ENCODE measurements at places on chromosomes 6 and 20.

GRCh38 chr6:83960664-83961063 lies 72.9 kb upstream of the MRAP2 start:
- no peak for DNase-seq

GRCh38 chr6:22025468-22026163 lies 271.2 kb downstream of the PRL start:
- DNase-seq, result no peak

DNA sequence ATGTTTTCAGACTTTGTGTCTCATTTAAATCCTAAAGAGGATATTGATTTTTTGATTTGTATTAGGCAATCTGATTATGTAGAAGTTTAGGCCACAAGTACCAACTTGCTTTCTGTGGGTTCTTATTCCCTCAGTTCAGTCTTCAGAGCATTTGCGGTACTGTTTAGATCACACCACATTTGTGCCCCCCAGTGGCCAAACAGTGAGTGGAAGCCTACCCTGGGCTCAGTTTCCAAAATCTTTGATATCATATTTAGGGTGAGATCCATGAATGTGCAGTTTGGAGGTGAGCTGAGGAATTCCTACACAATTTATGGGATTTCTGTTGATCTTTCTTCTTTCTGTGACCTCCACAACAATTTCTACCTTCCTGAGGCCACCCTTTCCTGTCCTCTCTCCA lies 92.3 kb upstream of the FUT9 start:
- no peak for DNase-seq

DNA sequence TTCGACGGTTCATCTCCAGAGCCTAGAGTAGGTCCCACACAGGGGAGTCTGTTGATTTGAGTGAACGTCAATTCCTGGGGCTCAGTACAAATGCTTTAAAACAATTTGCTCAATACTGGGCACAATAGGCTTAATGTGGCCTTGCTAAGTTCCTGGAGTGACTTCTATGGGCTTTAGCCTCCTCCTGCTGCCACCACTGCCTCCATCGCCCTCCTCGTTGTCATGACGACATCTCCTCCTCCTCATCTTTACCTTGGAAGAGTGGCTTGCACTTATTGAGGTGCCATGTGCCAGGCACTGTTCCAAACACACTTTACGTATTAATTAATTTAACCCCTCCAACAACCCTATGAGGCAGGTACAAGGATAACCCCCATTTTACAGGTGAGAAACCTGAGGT lies 11.8 kb upstream of the ZMYND8 start:
- DNase-seq, result no peak

GRCh38 chr6:6685249-6686040 lies 96.9 kb downstream of the LY86 start:
- no peak for DNase-seq

DNA sequence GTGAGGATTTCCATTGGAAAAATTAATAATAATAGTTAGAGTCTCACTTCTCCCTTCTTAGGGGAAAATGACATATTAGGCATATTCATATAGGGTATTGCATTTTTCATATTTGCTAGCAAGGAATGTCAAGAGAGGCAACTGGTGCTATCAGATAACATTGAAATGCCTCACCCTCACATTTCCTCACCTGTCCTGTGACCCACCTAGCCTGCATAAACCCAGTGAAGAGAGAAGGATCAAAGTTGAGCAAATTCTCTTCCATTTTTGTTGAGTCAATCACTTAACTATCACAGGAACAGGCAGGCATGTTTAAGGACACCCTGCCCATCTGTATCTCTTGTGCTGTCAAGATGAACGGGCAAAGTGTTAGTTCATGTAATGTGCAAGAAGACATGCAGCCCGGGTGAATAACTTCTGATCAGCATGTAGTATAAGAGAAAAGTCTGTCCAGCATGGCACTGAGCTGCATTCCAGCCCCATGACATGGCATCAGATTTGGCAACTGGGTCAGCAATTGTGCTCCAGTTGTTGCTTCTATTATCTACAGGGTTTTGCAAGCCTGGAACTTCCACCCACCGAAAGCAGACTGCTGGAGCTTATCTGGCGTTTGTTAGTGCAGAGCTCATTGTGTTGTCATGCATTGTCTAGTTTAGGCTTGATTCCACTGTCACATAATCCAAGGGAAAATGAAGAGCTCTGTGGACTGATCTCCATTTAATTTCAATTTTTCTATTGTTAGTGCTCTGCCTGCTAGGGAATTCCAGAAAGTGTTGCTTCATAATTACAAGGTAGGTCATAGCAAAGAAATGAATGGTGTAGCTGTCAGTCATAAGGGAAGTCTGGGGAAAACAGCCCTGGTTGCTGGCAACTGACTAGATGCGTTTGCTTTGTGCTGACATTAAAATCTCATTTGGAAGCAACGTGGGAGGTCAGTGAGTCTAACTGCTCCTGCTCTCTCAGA lies 138.4 kb upstream of the TNFAIP3 start:
- DNase-seq, result no peak

GRCh38 chr6:39274471-39274870 lies 39.7 kb downstream of the KCNK17 start:
- DNase-seq, result no peak

DNA sequence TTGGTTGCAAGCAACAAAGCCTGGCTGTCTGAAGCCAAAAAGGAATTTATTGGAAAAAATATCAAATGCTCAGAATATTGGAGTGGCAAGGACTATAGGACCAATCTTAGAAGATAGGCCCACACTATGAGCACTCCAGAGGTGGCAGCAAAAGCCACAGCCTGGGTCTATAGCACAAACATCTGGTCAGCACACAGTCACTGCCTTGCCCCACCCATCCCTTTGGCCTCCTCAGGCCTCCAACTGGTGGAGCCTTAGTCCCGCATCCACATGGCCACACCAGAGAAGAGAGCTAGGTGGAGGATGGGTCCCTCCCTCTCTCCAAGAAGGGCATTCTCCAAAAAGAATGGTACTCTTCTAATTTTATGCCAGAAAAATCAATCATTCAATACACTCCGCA lies 14.0 kb downstream of the NUDT3 start:
- DNase-seq, result no peak

DNA sequence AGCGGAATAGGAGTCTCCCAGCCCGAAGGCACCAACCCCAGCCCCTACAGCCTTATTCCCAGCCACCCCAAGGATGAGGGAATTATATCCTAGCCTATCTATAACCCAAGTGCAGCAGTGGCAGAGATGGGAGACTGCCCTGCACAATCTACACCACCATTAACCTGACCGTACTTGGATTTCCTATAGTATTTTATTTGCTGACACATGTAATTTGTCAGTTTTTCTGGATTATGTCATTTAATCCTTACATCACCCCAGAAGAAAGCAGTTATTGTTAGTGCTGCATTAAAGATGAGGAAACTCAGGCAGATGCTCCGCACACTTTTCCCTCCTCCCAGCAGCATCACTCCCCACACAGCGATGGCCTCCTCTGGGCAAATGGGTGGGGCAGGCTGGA lies 6.0 kb downstream of the BFSP1 start:
- no peak for DNase-seq

DNA sequence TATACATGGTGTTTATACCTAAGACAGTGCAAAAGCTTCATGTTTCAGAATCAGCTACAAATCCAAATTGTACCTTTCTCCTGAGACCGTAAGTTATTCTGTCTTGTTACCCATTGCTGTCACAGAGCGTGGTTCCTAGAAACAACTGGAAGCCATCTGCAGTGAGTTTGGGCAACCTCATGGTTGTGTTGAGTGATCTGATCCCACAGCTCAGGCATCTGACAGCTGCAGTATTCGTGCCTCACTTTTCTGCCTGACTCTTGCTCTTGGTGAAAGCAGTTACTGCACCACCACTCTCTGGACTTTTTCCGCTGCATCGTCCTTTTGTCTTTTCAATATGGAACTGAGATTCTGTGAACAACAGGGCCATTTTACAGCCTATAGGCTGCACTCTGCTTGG lies 752.6 kb downstream of the MAFB start:
- no peak for DNase-seq

DNA sequence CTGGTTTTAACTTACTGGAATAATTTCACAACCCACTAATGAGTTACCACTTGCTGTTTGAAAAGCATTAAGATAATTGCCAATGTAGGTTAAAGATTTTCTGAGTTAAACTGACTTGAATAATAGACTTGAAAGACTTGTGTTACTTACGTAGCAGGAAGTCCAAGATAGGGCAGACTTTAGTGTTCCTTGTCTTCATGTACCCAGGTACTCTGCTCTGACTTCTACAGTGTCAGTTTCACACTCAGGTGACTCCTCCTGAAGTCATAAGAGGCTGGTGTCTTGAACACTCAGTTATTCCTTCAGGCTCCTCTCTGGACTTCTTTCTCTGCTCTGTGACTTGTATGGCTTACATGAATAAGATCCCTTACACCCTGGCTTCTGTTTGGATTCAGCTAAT lies 76.3 kb upstream of the SGK1 start:
- no peak for DNase-seq

DNA sequence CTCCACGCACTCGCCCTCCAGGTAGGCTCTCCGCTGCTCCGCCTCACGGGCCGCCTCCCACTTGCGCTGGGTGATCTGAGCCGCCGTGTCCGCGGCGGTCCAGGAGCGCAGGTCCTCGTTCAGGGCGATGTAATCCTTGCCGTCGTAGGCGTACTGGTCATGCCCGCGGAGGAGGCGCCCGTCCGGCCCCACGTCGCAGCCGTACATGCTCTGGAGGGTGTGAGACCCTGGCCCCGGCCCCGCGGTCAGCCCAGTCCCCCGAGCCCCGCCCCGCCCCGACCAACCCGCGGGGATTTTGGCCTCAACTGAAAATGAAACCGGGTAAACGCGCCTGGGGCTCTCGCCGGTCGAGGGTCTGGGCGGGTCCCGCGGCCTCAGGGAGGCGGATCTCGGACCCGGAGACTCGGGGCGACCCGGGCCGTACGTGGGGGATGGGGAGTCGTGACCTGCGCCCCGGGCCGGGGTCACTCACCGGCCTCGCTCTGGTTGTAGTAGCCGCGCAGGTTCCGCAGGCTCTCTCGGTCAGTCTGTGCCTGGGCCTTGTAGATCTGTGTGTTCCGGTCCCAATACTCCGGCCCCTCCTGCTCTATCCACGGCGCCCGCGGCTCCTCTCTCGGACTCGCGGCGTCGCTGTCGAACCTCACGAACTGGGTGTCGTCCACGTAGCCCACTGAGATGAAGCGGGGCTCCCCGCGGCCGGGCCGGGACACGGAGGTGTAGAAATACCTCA lies 598 bp downstream of the HLA-B start:
- no peak for DNase-seq

- DNase-seq, result no peak
Measured at GRCh38 chr20:58959652-58960051, 21.4 kb upstream of the NELFCD start.

GRCh38 chr6:105619971-105620741 lies 217.3 kb upstream of the PREP start:
- DNase-seq, result no peak

DNA sequence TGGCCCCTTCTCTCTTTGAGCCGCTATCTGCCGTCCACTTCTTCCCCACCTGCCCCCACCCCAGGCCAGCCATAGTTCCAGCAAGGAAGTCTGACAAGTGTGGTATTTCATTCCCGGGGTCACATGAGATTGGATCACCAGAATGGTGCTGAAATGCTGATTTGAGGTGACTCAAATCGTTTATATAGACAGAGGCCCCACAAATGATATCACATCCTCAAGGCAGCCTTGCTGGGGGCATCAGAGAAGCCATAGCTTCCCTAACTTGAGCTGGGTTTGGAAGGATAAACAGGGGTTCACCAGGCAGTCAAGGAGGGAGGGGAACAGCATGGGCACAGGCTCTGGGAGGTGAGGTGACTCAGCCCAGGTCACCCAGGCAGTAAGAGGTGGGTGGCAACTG lies 9.9 kb downstream of the SDCBP2 start:
- DNase-seq, result no peak

GRCh38 chr6:56865081-56865875 lies 89.6 kb upstream of the BEND6 start:
- no peak for DNase-seq

DNA sequence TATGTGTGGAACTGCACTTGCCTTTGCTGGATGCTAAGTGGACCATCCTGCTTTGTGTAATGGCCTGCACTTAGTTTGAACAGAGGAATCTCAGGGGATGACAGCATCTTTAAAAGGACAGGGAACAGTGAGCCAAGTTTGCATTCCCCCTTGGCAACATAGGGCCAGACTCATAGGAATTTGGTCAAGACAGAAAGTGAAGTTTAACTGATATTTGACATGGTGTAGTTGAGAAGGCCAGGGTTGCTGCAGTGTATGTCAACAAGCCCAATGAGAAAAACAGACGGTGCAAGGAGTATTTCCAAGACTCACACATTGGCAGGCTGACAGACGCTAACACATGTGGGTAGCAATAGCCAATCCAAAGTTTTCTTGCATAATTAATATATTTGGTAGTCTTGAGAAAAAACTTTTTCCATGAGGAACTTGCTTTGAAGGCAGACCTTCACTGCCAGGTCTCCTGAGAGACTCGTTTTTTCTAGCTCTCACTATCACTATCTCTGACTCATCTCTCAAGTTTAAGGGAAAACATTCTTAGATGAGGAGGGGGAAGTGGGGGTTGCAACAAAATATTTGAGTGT lies 213.8 kb downstream of the IBTK start:
- no peak for DNase-seq

DNA sequence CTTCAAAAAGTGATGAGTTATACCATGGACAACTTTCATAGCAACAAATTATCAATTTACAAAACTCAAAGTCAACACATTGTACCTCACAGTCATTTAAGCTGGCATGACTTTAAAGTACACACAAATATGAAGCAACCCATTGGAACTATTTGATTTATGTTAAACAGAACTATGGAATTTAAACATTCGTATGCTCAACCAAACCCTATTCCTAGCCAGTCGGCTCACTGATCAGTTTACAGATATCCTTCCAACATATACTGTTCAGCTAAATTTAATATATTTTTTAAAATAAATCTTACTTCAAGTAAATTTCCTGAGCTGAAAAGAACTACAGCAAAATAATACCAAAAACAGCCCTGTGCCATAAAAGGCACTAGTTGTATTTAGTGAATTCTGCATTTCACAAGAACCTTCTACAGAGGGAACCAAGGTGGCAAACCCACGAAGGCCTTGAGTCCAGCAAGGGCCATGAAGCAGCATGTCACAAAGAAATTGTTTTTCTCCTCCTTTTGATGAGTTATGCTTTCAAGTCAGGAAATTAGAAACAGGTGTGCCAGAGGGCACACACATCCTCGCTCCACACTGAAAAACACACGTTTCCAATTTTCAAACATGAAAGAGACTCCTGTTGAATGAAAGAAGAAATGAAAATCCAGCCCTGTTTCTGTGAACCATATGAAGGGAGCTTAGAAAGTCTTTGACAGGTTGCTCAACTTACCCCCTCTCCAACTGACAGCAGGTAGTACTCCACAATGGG lies 122.8 kb downstream of the TASP1 start:
- no peak for DNase-seq

Measured in stimulated activated CD4-positive, alpha-beta T cell treated with anti-CD3 and anti-CD28 coated beads, Interleukin-1b, Interleukin-23, amount 100 ng/mL, for 1 hour (primary cell).